ENCODE measurements at places on chromosomes 2 and 18.

DNA sequence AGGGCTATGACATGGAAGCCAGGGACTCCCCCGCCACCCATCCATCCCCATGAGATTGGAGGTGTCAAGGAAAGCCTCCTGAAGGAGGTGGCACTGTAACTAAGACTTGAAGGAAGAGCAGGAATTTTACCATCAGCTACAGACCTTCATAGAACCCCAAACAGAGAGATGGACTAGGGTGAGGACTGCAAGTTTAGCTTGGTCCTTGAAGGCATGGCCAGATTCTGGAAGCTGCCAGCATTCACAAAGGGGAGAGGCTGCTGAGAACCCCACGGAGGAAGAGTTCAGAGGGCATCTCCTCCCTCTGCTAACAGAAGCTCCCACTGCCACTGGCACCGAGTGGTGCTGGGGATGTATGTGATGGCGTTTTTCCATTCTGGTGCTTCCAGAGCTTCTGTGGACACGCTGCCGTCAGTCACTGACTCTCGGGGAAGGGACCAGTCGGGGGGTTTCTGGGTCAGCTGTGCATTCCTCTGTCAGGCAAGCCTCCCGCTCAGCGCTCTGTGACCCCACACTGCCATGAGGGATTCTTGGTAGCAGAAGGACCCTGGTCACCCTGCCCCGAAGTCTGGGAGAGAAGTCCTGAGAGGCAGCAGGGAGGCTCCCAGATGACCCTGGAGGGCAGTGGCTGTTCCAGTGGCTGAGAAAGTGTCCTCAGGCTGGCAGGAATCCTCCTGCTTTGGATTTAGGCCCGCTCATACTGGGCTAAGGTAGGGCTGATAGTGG, 18.1 kb downstream of the TMEM185B start:
- DNase-seq: no peak

- DNase-seq: peak; percentile 72
These were observed 2.5 kb downstream of the RTN4 start for GRCh38 chr2:55047677-55048299.

- no peak for DNase-seq
These were observed 136.2 kb downstream of the SP100 start for GRCh38 chr2:230552181-230552580.

DNA sequence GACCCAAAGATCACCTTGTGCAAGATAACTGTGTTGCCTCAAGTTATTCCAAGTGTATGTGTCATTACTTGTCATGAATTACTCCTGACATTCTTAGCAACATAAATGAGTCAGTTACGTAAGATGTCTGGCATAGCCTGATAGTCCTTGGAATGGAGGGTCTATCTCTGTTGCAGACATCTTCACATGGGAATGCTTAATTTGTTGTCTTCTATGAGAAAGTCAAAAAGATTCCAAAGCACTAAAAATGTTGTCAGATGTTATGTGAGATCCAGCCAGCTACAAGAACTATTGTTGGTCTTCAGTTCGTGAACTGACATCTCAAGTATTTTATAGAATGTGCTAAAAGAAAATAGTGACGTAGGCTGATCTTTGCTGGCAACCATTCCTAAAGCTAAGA, 178.2 kb upstream of the RASGRP3 start:
- no peak for DNase-seq

- DNase-seq: no peak
These were observed 79.1 kb downstream of the BCL2L11 start for GRCh38 chr2:111199840-111200239.

DNA sequence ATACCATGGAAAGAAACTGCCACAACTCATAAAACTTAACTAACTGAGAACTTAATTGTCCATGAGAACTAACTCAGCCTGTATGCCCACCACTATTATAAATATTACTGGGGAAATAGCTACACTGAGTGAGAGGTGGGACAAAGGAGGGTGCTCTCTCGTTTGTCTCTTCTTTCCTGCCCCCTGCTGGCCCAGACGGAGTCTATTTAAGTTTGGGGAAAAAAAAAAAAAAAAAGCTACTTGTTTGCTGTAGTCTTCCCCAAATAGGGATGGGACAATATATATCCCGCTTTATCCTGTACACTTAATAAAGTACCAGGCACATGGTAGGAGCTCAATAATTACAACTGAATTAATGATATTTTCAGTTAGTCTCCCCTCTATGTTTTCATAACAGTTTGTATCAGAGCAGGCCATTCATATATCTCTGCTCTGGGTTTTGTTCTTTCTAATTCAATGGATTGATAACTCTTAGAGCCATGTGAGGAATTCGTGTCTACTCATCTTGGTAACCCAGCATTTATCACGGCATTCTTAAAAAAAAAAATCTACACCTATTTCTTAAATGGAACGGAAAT, 647.6 kb upstream of the PKDCC start:
- peak; percentile 62 for DNase-seq

DNA sequence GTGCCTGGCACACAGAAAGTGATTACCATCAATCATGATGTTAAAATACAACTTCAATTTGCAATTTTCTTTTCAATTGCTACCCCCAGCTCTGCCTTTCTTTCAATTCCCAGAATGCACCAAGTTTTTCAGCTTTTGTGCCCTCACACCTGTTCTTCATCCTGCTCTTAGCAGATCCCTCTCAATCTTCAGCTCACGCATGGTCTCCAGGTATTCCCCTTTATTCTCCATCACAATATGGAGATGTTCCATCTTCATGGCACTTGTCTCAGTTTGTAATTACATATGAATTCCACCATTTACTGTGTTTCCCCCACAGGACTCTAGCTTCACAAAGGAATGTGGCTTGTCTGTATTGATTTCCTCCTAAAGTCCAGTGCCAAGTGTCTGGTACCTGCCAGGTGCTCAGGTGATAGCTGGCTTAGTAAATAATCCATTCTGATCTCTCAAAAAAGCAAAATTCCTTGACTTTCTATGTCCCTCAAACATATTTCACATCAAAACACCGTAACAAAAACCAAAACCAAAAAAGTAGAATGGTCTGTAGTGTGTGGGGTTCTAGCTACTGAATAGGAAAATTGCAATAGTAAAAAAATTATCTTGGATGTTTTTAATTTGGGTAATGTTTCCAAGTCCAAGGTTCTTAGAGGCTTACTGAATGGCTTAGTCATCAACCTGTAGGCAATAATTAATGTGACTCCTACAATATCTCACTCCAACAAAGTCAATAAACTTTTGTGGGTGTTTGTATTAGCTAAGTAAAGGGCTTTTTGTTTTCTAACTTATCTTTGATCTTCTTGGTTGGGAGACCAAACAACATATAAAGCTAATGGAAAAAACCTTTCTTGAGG, 2.9 kb upstream of the INSIG2 start:
- DNase-seq: no peak

- DNase-seq: peak; percentile 63
These were observed 256.5 kb downstream of the TPGS2 start for GRCh38 chr18:36572135-36572856.

DNA sequence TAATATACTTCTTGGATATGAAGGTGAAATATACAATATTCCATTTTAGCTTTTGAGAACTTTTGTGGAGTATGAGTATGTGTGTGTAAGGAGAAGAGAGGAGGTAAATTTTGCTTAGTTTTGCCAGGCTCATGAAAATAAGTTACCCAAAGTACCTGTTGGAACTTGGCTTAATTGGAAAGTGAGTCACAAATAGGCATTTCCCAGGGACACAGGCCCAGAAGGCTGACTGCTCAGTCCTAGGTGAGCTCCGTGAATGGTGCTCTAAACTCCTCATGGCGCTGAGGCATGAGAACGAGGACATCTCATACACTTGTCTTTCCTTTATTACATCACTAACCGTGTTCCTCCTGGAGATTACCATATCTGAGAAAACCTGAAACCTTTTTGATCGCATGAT, 148.5 kb upstream of the RAB12 start:
- no peak for DNase-seq

GRCh38 chr2:32783933-32784332, 156.1 kb downstream of the TTC27 start:
- no peak for DNase-seq

GRCh38 chr2:25617948-25618646, 55.3 kb downstream of the DTNB start:
- peak; percentile 8 for DNase-seq

DNA sequence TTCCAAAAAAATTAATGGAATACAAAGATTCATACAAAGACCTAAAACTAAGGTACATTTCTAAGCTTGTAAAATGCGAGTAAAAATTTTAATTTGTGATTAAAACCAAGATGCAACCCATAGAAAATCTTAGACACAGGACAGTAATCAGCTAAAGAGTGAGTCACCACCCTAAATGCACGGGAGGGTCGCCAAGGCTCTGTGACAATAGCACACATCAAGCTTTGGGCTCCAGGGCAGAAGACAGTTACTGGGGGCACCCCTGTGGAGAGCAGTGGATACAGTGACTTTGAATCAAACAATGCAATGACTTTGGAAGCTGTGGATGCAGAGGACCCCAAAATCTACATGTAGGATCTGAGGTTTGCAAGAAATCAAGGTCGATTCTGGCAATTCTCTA, 7.5 kb downstream of the FLACC1 start:
- DNase-seq: no peak

DNA sequence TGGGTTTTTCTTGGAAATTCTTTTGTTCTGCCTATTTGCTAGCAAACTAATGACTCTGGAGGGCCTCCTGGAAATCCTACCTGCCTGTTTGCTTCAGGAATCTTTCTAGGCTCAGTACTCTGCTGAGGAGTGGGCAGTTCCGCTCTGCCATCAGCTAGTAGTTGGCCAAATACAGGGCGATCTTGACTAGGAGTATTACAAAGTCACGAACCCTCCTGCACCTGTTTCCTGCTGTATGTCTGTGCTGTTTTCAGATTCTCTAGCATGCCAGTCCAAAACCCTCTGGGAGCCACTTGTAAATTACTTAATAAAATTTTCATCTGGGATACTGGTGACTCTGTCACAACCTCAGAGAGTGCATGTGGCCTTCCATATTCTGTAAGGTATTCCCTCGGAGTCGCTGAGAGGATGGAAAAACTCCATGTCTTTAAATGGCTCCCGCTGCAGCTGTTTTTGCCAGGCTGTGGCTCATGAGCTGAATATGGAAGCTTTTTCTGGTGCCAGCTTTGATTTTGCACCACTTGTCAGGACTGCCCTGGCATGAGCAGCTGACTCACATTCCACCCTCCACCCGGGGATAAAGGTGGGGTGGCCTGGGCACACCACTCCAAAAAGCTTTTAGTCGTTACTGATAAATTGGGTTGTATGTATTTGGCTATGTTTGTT, 123.0 kb downstream of the RTN4 start:
- DNase-seq: no peak

DNA sequence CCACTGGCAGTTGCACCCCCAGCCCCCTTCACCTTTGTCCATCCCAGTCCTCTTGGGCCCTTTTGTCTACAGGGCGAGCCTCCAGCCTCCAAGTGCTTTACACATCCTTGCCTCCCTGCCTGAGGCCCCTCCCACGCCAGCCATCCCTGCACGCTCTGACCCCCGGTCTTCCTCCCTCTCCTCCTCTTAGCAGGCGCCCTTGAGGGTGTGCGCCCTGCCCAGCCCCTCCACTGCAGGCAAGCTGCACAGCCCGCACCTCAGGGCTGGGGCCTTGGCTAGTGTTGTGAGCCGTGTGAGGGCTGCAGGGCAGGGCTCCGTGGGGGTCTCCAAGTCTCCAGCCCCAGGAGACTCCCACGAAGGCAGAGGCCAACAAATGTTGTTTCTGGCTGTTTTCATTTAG, 6.9 kb downstream of the BOK start:
- no peak for DNase-seq

DNA sequence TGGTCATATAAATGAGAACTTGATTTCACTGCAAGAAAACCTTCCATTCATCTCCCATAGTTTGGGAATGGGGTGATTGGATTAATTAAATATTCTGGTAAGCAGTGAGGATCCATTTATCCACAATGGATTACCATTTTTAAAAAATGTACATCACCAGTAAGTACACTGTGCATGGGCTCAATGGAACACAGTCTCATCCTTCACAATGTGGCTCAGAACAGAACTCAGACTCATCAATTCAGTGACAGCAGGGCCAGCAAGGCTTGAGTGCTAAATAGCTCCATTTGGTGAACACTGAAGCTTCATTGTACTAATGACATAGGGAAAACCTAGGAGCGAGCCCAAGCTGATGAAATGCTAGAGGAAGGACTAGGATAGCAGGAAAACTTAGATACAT, 223.8 kb downstream of the CMPK2 start:
- no peak for DNase-seq

DNA sequence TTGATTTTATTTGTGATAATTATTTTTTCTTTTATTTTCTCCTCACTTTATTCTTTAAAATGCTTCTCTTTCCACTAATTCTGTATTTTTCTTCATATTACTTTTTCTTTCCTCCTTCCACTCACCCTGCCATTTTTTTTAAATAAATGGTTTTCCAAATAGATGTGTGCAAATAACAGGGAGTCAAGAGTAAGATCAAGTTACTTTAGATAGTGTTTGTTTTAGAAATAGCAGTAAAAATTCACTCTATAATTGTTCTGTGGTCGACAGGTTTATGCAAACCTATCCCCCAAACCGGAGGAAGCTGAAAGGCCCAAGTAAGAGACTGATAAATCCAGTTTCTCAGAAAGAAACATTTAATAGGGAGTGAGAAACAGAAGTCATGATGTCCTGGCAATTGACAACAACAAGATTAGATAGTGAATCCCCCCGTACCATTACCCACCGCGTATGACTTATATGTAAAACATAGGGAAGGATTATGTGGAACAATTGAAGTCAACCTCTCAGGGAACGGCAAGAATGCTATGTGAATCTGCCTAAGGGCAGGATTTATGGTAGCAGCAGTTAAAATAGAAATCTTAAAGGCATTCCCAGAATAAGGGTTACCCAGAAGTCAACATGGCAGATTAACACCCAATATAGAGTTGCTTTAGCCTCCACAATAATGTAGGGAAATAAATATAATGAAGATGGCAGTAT, 75.5 kb downstream of the KYNU start:
- no peak for DNase-seq

DNA sequence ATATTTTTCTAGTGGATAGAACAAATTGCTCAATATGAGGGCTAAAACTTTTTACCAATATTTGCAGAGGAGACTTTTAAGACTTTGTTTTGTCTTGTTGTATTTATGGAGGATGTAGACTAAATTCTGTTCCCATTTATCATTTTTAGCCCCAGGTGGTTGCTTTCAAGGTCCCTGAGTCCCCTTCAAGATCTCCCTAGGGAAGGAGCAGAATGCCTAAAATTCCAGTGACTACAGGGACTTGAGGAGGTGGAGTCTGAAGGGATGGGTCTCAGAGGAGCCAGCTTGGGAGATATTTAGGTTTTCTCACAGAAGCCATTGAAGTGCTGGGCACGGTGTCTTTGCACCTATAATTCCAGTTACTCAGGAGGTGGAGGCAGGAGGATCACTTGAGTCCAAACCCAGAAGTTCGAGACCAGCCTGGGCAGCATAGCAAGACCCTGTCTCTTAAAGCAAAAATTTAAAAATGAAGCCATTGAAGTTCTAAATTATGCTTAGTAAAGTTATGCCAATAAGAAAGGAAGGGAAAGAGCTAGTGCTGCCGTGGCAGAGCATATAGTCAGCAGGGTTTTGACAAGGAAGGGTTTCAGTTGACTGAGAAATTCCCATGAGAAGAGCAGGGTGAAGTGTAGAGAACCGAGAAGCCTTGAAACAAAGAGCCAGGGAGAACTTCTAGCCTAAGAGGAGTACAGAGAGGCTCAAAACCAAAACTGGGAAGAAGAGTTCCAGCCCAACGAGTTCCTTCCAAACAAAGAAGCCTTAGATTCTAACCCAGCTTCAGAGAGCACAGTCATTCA, 43.4 kb downstream of the COMMD1 start:
- DNase-seq: no peak

- no peak for DNase-seq
These were observed 673.0 kb downstream of the ARHGAP15 start for GRCh38 chr2:143802242-143802641.

Measured in hematopoietic multipotent progenitor cell treated with erythropoietin and hydrocortisone succinate and interleukin-3 and kit ligand, for 4 days (in vitro differentiated cells).